ENCODE measurements at places on chromosomes 11 and 22.

GRCh38 chr11:44651535-44652155 is 75.1 kb upstream of the TSPAN18 start:
- no peak for DNase-seq

GRCh38 chr22:17999851-18000250 is 24.5 kb downstream of the MICAL3 start:
- no peak for DNase-seq

DNA sequence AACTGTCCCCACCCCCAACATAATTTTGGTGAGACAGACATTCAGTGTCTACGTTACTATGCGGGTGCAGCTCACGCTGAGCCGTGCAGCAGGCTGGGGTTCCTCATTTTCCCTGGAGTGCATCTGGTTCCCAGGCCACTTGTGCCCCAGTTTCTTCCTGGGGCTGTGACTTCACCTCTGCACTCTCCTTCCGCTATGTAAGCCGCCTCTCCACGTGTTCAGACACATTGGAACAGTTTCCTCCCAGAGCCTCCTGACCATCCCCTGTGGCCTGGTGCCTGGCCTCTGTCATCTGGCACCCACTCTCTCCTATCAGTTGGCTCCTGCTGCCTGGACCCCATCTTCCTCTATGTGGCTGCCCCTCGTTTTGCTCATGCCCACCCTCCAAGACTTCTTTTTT is 46.2 kb upstream of the A4GALT start:
- no peak for DNase-seq

DNA sequence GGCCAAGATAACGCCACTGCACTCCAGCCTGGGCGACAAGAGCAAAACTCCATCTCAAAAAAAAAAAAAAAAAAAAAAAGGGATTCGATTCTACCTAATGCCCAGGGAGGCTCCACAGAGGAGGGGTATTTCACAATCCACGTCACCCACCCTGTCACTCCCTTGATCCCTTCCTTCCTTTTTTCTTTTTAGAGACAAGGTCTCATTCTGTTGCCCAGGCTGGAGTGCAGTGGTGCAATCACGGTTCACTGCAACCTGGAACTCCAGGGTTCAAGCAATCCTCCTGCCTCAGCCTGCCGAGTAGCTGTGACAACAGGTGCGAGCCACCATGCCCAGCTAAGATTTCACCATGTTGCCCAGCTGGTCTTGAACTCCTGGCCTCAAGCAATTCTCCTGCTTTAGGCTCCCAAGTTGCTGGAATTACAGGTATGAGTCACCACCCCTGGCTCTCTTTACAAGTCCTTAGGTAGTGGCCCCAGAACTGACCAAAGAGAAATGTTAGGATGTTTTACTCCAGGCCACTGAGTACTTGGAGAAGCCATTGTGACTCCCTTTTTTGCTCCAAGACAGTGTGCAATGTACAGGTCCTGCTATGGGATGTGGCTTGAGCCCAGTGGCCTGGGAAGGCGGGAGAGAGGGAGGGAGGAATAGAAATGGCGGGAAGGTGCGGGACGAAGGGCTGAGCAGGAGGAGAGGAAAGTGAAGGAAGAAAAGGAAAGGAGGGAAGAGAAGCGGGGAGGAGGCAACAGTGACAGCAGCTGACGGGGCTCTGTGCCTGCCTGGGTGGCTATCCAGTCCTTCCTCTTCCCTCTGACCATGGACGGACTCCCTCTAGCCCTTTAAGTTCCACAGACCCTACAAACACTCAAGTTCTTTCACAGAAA is 11.8 kb upstream of the FXYD2 start:
- DNase-seq: no peak

DNA sequence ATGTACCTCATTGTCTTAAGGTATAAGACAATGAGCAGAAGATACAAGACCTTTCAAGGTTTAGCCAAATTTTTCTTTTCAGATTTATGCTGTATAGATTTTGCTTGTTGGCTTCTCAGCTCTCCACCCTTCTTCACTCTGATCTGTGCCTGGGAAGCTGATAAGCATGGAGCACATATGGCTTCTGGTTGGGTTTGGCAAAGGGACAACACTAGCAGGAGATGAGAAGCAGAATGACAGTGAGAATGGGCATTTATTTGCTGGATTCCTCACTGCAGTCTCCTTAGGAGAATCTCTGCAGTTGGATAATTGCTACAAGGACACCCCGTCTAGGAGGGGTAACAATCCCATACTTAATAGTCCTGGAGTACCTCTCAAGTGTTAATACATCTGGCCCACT is 474.8 kb upstream of the CCDC90B start:
- no peak for DNase-seq

DNA sequence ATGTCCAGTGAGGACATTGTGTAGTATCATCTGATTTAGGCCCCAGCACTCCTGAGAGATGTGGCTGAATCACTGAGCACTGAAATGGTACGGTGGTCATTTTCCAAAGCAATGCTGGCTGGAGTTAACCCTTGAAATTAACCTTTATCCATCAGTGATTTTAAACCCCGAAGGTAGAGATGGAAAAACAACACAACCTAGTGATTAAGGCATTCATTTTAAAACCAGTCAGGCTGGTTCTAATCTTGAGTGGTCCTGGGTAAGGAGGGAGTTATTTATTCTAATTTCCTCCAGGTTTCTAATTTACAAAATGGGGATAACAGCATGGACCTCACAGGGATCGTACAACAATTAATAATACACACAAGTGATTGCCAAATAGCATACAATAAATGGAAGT is 6.6 kb upstream of the CSNK2A3 start:
- DNase-seq: no peak

All from cortex of kidney (tissue), 1 donor.